ENCODE measurements at places on chromosomes 16 and 17.

DNA sequence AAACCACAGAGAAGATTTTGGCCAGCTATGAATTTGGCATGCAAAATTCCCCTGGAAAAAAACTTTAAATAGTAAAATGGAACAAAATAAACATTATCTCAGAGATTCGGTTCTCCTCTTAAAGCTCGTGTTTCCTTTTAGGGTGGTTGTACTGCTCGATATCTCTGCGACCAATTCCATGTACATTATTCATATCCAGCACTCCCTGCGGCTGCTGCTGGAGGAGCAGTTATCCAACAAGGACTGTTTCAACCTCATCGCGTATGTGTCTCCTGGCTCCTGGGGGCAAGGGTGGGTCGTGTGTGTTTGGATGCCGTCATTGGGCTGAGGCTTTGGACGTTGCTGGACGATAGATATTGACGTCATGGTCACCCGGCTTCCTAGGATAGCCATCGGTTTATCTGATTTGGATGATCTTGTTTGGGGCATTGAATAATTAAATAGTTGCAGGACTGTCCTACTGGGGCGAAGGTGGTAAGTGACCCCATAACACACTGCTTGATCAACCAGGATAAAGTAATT, 33.8 kb downstream of the VWA3A start:
- DNase-seq, result no peak

DNA sequence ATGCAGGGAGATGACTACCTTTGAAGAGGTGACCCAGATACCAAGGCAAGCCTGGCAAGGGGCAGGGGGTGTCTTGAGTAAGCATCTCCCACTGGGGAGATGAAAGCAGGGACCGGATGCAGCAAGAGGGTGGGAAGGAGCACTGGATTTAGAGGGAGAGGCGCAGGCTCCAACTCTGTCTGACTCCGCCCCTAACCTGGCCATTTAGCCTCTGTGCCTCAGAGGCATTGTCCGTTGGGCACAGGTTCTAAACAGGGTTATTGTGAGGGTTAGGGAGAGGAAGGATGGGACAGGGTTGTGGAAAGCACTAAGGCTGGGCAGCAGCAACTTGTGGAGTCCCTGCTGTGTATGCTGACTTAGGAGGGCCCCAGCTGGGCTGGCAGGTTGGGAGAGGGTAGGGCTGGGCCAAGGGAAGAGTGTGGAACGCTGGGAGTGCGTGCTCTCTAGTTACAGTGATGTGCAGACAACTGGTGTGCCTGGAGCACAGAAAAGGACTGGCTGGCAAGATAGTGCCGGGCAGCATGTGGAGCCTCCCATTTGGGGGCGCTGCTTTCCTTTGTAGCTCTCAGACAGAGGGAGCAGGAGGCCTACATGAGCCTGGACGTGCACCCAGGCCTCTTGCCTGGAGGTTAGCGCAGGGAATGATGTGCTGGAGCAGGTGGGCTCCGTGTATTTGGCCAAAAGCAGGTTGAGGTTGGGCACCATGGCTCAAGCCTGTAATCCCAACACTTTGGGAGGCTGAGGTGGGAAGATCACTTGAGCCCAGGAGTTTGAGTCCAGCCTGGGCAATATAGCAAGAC, 26.2 kb downstream of the TBX2 start:
- DNase-seq, result no peak

GRCh38 chr16:87674419-87674818, 72.1 kb downstream of the JPH3 start:
- no peak for DNase-seq

- DNase-seq, result no peak
These were observed 526 bp upstream of the RNASEK start for GRCh38 chr17:7011942-7012254.

- no peak for DNase-seq
These were observed 3.0 kb upstream of the MGAT5B start for GRCh38 chr17:76865174-76865573.

- DNase-seq, result peak; percentile 85
These were observed 16.6 kb upstream of the DLX4 start for GRCh38 chr17:49952209-49952911.

DNA sequence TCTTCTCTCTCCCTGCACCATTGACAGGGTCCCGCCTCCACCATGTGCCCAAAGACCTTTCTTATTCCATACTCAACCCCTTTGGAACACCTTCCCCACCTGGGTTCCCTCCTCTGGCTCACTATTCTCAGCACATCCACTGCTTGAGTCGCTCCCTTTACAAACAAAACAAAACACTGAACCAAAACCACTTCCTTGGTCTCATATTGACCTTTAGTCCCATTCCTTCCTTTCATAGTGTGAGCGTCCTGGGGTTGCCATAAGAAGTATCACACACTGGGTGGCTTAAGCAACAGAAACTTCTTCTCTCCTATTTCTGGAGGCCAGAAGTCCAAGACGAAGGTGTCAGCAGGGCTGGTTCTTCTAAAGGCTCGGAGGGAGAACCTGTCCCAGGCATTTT, 6.1 kb upstream of the TNRC6C start:
- DNase-seq, result no peak

DNA sequence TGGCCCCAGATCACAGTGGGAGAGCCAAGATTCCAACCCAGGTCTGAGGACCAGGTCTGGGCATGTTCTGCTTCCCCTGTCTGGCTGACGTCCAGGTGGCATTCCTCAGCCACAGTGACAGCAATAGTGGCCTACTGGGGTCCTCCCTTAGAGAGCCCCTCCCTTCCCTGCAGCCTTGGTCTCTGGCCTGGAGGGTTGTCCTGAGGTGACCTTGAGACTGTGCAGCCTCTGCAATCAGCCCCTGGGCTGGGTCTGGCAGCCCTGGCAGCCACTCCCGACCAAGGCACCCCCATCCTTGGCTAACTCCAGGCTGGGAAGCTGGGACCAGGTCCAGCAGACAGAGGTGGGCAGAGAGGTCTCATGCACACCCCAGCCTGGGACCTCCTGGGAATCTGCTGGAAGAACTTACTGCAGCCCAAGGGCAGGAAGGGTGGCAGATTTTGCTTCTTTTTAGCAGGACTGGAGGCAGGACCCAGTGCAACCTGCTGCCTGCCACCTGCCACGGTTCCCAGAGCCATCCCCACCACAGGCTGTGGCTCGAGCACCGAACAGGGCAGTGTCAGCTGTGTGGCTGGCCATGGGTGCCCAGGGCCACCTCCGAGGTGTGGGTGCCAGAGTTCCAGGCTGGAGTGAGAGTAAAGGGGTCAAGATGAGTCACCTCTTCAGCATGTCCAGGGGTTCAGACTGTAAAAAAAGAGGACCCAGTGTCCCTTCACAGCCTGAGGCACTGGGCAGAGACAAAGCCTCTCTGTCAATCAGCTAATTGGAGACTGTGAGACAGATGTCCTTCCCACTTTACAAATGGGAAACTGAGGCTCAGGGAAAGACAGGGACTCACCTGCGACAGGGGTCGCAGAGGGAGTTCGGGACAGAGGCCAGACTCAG, 12.6 kb downstream of the GRB7 start:
- DNase-seq, result no peak

- no peak for DNase-seq
These were observed 5.3 kb downstream of the ATP6V0A1 start for GRCh38 chr17:42463976-42464400.

- DNase-seq, result no peak
These were observed 46.3 kb upstream of the INTS2 start for GRCh38 chr17:61974115-61974514.

DNA sequence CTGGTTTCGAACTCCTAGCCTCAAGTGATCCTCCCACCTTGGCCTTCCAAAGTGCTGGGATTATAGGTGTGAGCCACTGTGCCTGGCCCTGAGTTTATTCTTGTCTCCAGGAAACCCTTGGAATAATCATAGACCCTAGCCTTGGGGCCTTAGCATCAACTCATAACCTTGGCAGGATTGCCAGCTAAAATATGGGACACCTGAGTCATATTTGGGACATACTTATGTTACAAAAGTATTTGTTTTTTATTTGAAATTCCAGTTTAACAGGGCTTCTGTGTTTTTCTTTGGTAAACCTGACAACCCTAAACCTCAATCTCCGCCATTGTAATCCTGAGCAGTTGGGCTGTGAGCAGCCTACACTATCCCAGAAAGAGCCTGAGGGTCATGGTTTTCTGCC, 28.6 kb upstream of the TNS4 start:
- peak; percentile 24 for DNase-seq

DNA sequence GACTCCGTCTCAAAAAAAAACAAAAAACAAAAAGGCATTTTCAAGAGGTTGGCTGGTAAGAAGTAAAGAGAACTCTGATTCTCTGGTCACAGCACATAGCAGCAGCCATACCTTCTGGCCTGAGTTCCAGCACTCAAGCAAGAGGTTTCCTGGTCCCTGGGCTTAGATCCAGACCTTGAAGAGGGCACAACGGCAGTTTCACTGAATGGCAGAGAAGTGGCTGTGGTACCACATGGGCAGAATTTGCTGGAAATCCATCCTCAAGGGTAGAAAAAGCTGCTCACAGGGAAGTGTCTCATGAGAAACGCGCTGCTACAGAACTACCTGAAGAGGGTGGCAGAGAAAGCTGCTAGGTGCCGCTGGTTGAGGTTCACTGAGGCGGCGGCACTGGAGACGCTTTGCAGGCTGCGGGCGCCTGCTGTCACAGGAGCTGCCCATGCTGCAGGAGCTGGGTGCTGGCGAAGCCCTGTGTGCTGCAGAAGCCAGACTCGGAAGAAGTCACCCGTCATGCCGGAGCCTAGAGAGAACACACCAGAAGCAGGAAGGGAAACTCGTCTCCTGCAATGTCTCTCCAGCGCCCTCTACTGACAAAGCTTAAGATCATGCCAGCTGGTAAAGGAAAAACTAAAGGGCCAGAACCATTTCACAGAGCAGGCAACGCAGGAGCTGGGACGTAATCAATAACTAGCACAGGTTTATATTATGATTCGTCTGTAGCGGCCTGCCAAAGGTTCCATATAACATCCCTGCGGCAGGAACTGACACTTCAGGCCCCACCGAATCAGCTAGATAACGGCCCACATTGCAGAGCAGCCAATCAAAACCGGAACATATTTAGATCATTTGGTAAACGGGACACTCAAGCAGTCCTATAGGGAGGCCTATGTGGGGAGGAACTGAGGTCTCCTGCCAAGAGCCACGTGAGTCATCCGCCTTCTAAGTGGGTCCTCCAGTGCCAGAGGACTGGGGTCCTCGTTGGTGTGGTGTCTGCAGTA, 5.4 kb upstream of the ZNF213 start:
- DNase-seq, result no peak

- DNase-seq, result no peak
These were observed 525.2 kb upstream of the PSMD7 start for GRCh38 chr16:73771196-73772064.

DNA sequence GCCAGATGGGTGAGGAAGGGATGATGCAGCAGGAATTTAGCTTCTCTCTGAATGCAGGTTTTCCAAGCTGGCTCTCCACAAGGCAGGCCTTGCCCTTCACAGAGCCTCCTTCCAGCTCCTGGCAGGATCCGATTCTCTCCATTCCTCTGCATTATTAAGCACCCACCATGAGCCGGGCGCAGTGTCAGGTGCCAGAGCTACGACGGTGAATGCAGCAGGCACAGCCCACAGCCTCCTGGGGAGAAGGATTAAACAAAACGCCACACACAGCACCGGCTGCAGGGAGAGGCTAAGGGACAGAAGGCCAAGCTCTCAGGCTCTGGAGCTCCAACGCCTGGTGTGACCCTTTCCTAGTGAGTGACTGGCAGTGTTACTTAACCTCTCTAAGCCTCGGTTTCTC, 7.1 kb upstream of the MT2A start:
- DNase-seq, result no peak

DNA sequence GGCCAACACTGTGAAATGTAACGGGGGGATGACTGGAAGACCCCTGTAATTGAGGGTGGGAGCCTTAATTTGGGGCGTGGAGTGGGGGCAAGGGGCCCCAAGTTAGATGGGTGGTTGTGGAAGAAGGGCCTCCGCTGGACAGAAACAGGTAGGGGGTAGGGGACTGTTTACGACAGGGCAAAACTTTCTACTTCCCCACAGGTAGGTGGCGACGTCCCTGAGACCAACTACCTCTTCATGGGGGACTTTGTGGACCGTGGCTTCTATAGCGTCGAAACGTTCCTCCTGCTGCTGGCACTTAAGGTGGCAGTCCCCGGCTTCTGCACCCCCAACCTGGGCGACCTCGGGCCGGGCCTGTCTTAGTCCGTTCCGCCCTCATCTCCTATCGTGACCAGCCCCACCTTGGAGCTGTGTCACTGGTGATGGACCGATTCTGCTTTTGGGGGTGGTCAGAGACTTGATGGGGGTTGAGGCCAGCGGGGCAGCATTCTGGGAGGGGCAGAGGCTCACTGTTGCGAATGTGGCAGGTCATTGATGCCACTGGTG, 6.8 kb downstream of the PPP4C start:
- no peak for DNase-seq

GRCh38 chr17:1769822-1770477, 8.1 kb downstream of the SERPINF1 start:
- DNase-seq, result peak; percentile 69

DNA sequence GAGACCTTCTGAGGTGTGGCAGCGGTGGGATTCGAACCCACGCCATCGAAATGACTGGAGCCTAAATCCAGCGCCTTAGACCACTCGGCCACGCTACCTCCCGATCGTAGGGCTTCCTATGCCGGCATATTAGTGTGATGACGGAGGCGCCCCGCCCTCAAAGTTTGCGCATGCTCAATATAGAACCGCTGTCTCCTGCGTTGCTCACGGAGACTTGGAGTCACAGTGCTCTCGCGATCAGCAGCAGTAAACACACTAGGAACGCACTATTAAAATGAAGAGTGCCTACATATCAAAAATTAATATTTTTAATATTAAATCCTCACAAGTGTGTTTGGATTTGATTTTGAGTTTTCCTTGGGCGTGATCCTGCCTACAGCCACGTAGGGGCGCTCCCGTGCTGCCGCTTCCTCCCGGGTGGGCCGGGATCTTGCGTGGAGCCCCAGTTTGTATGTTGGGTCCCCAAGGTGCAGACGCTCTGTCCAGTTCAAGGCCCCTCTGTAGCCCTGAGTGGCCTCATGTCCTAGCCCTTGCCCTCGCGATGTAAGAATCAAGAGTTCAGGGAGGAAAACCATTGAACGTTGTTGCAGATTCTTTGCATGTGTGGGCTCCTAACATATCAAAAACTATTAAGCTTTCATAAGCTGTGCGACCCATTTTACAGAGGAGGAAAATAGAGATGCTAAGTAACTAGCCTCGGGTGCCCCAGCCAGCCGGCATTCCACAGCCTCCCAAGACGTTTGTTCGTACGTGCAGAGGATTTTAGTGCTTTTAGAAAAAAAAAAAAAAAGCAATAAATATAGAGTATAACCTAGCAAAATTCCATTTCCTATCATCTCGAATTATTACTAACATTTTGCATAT, 10.2 kb upstream of the EEF2K start:
- DNase-seq, result peak; percentile 92

GRCh38 chr16:30694926-30695693, 3.9 kb upstream of the SRCAP start:
- DNase-seq, result no peak

DNA sequence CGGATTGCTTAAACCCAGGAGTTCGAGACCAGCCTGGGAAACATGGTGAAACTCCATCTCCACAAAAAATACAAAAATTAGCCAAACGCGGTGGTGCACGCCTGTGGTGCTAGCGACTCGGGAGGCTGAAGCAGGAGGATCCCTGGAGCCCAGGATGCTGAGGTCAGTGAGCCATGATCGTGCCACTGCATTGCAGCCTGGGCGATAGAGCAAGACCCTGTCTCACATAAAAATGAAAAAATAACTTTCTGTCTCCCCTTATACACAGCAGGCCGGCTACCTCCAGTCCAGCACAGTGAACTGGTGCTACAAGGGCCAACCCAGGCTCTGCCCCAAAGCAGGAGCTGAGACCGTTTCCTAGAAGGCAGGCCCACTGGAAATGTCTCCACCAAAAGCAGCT, 59.7 kb downstream of the YWHAE start:
- no peak for DNase-seq
